ENCODE measurements at places on chromosomes 5 and 9. TPM values are rescaled to one million over a fixed set of nuclear protein-coding genes. Genes with fewer than 3 reads are reported as not detected.
A peak's percentile ranks its signal among the peaks of the same experiment; 100 is the strongest.

Gene QRFP
- not detected for total RNA-seq

DNA sequence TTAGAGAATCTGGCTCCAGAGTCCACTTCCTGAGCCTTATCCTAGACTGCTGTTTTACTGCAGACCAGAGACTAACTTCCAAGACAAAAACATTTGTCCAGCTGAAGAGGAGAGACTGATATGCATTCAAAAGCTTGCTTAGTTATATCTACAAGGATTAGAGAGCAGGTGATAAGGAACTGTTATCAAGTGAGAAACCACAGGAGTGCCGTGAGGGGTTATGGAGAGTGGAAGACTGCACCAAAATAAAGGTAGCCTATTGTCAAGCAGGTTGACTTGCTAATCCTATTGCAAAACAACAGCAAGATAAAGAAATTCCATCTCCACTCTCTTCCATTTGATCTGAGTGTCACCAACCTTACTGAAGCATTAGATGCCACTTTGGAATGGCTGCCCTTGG lies 139.1 kb downstream of the SCAMP1 start:
- no peak overlapping the region for H3K4me3 ChIP-seq
- H3K27ac ChIP-seq, result peak overlapping the region; percentile 72
- no peaks in the 10 kb centered on the region for H3K27me3 ChIP-seq

- H3K4me3 ChIP-seq, result peak overlapping the region; percentile 40
- no peaks in the 10 kb centered on the region for H3K36me3 ChIP-seq
Observed at GRCh38 chr5:180208435-180209081, 453 bp downstream of the RASGEF1C start.

Gene PLEKHG4B
- total RNA-seq, result 20.1 TPM

Gene ANKRD34B
- not detected for total RNA-seq

DNA sequence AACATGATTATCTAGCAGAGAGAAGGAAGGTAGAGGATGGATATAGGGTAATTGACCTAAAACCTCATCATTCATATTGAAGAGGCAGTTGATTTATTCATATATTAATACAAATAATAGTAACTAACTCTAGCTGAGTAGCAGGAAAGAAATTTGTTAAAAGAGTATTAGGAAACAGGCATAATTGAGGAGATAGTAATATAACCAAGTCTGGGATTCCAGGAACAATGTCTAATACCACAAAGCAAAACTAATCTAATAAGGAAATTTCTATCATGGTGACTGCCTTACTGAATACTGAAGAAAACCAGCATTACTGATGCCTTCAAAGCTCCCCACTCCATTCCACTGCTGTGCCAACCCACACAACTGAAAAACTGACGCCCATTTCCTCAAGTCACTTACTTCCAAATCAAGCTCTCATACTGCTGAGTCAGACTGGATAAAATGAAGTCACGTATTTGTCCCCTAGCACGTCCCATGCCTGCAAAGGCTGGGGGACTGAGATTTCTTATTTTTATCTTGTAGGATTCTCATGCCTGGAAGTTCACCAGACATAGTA lies 153.9 kb downstream of the SMC2 start:
- H3K27me3 ChIP-seq, result no peaks in the 10 kb centered on the region
- no peaks in the 10 kb centered on the region for H3K4me1 ChIP-seq
- H3K4me3 ChIP-seq, result no peak overlapping the region

Gene WNT8A
- total RNA-seq, result not detected

Gene TMEFF1
- total RNA-seq, result 34.2 TPM

DNA sequence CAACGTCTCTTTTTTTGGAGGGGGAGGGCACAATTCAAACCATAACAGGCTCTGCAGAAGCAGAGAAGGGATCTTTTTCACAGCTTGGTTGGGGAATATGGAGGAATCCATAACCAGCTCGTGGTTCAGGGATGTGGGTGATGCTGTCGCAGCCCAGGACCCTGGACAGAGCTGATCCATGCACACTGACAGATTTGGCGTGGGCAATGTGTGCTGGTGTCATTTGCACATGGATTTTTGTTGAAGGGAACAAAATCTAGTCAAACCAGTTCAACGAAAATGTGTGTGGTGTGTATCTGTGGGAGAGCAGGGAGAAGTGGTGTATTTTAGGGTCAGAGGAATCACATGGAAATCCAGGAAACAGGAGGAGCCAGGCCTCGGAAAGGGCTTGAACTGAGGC lies 4.2 kb downstream of the DOCK2 start:
- H3K27me3 ChIP-seq, result peaks cover 16% of the 10 kb centered on the region
- DNase-seq, result peak; percentile 68
- no peaks in the 10 kb centered on the region for H3K36me3 ChIP-seq
- H3K27ac ChIP-seq, result no peak overlapping the region
- H3K4me3 ChIP-seq, result no peak overlapping the region

Gene PPP2R2B
- total RNA-seq, result 14.1 TPM

DNA sequence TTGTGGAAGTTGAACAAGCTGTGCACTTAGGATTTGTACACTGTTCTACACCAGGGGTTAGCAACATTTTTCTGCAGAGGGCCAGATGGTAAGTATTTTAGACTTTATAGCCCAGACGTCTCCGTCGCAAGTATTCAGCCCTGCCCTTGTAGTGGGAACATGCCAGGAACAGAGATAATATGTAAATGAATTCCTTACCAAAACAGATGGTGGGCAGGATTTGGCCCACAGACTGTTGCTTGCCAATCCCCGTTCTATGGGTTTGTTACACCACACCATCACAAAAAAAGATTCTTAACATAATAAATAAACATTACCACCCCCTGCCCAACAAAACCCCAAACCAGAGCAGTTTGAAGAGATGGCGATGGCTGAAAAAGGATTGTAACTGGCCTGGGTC lies 74.3 kb downstream of the AMBP start:
- peaks cover 17% of the 10 kb centered on the region for H3K36me3 ChIP-seq
- peaks cover 16% of the 10 kb centered on the region for H3K4me1 ChIP-seq
- no peaks in the 10 kb centered on the region for H3K27me3 ChIP-seq
- no peak for DNase-seq
- H3K4me3 ChIP-seq, result no peak overlapping the region
- H3K27ac ChIP-seq, result peak overlapping the region; percentile 91

GRCh38 chr9:111886983-111887718 lies 9.5 kb upstream of the UGCG start:
- no peaks in the 10 kb centered on the region for H3K36me3 ChIP-seq
- H3K4me3 ChIP-seq, result no peak overlapping the region
- no peak overlapping the region for H3K27ac ChIP-seq
- no peaks in the 10 kb centered on the region for H3K4me1 ChIP-seq
- no peaks in the 10 kb centered on the region for H3K27me3 ChIP-seq
- no peak for DNase-seq

- H3K27me3 ChIP-seq, result no peaks in the 10 kb centered on the region
- DNase-seq, result no peak
- no peak overlapping the region for H3K4me3 ChIP-seq
- H3K36me3 ChIP-seq, result no peaks in the 10 kb centered on the region
Observed at GRCh38 chr9:4861145-4861544, 68.4 kb downstream of the RCL1 start.

DNA sequence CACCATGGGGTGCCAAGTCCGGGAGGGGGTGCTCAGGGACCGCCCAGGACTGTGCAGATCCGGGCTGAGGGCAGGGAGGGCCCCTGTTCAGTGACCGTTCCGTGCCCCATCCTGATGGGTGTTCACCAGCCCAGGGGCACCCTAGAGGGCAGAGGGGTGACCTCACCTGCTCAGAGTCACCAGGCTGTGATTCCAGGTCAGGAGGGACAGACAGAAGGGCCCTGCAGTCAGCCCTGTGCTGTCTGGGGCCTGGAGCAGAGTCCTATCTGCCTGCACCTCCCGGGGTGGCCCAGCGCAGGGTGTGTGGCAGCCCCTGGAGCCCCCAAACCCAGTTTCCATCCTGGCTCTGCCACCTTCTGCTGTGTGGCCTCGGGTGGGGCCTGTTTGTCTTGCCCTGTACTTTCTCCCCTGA lies 241.9 kb downstream of the PBX3 start:
- no peak for DNase-seq
- H3K27me3 ChIP-seq, result no peaks in the 10 kb centered on the region
- H3K4me1 ChIP-seq, result no peaks in the 10 kb centered on the region
- H3K36me3 ChIP-seq, result no peaks in the 10 kb centered on the region
- H3K4me3 ChIP-seq, result no peak overlapping the region
- no peak overlapping the region for H3K27ac ChIP-seq

- H3K4me1 ChIP-seq, result no peaks in the 10 kb centered on the region
- DNase-seq, result no peak
- no peaks in the 10 kb centered on the region for H3K36me3 ChIP-seq
Observed at GRCh38 chr9:1726993-1727759, 288.0 kb upstream of the SMARCA2 start.
